Tracheal epithelial cell (primary cell): ENCODE measurements at places on chromosomes 11 and 22. TPM values are rescaled to one million over a fixed set of nuclear protein-coding genes. Genes with fewer than 3 reads are reported as not detected.

LRRC74B gene
- not detected in 2 replicates for total RNA-seq

MEI1 gene
- total RNA-seq = 0.48 TPM in 1 of 2 replicates, not detected in the other

CD248 gene
- 0.24 TPM in 1 of 2 replicates, not detected in the other for total RNA-seq

PGA5 gene
- not detected in 2 replicates for total RNA-seq

CCDC73 gene
- under 0.01 TPM in 1 of 2 replicates, not detected in the other for total RNA-seq

SCGB1C1 gene
- total RNA-seq = not detected in 2 replicates

LRRN4CL gene
- under 0.01 and 0.21 TPM in 2 replicates for total RNA-seq

NXPE2 gene
- total RNA-seq = not detected in 2 replicates

GPHA2 gene
- not detected in 2 replicates for total RNA-seq

SYTL2 gene
- total RNA-seq = 11.1 and 20.0 TPM in 2 replicates
